Activated CD4-positive, alpha-beta T cell treated with anti-CD3 and anti-CD28 coated beads, Interleukin-2, amount 50 U/mL, for 4 hours (primary cell): ENCODE measurements at places on chromosomes 6 and 20.

DNA sequence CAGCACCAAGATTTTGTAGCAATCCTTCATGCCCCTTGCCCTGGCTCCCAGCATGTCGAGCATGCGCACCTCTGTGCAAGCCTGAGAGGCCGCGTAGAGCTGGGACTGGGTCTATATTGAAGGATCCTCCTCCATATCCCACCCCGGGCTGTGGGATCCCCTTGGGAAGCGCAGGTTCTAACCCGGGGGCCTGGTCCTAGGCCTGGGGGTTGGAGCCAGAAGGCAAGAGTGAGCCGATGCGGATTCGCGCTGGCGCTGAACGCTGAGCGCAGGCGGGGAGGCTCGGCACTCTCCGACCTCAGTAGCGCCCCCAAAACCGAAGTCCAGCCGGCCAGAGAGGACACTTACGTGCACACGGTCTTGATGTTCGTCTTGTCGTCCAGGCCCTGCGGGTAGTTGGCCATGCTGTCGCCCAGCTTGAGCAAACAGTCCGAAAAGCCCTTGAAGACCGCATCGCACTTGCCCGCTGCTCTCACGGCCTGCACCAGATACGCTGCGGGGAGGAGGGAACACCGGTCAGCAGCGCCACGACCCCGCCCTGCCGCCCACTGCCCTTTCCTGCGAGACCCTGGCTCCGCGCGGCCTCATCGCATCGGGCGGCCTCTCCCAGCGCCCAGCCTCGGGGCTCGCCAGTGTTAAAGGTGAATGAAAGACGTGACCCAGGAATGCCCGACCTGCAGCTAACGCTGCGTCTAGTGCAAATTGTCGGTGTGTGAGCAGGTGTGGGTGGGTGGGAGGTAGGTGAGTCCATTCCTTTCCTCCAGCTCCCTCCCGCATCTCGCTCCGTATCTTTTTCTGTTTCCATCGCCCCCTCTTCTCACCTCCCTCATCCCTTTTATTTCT is 4.5 kb downstream of the NRN1 start:
- DNase-seq = no peak

GRCh38 chr20:33531885-33532284 is 42.0 kb downstream of the CBFA2T2 start:
- no peak for DNase-seq

DNA sequence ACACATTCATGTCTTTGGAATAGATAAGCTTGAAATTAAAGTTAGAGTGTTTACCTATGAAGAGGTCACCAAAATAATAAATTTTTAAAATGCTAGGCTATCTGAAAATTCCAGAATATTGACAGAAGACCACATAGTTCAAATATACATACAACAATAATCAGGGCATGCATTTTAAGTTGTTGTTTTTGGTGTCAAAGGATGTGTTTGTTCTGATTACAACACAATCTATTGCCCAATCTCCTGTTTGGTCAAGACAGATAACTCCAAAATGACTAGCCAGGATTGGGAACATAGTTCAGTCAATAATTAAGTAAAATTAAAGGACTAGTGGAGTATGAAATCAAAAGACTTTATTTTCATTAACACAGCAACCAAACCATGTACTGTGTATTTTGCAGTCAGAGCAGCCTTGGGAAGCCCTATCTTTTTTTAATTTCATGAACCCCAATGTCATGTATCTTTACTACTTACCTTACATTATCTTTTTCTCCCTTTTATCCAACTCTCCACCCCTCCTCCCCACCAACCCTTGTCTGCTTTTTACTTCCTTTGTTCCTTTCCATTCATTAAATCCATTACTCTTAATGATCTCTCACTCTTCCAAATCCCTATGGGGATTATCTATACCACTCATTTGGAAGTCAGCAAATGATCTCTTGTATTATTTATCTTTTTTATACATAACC is 111.2 kb downstream of the CDK19 start:
- no peak for DNase-seq

DNA sequence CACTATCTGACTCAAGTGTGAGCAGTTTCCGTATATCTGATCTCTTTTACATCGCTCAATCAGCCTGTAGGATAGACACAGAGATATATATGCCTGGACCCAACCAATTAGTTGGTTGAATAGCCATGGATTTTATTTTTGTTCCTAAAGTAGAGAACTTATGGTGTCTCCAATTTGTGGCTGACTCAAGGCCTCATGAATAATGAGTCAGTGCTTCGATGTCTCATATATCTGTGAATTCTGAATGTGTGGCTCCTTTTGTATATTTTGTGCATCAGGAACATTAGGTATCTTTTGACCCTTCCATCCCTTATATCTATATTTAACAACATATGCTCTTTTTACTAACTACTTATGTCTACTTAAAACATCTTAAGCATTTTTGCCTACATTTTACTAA is 64.5 kb downstream of the OR2B2 start:
- no peak for DNase-seq

DNA sequence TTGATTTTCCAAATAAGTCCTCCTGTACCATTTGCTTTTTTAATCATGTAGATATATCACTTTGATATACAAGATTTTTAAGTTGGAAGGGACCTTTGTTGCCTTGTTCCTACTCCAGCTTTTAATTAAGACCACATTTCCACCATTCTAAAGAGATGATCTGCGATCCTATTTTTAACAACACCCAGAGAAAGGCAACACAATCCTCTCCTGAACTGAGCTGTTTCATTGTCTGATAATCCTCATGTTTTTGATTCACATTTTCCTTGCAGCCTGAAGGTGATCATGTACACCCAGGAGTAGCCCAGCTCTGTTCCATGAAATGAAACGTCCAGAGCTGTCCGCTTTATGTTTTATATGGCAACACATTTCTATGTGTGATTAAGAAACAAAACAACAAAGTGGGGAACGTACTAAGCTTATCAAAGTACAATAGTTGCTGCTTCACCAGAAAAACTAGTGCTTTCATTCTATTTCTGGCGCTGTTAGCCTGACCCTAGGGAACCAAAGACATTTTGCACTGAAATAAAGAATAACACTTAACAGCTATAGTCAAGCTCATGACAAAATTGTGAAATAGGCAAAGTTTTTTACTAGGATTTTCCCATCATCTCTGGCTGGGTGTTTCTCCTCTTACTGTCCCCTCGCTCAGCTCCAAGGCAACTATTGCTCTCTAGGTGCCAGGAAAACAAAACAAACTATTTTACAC is 22.6 kb upstream of the TRAF3IP2 start:
- DNase-seq = no peak

- DNase-seq = no peak
Observed at GRCh38 chr20:49663112-49663511, 50.6 kb downstream of the B4GALT5 start.

- DNase-seq = no peak
Observed at GRCh38 chr20:347317-347639, 367 bp downstream of the NRSN2 start.

GRCh38 chr20:17673084-17673483 is 9.0 kb downstream of the RRBP1 start:
- no peak for DNase-seq

GRCh38 chr20:62804627-62805154 is at the start of gene OGFR:
Gene OGFR (plus strand): TSS chr20:62804835. CDS start chr20:62804860, 25 bp downstream.
- DNase-seq = peak; percentile 68

DNA sequence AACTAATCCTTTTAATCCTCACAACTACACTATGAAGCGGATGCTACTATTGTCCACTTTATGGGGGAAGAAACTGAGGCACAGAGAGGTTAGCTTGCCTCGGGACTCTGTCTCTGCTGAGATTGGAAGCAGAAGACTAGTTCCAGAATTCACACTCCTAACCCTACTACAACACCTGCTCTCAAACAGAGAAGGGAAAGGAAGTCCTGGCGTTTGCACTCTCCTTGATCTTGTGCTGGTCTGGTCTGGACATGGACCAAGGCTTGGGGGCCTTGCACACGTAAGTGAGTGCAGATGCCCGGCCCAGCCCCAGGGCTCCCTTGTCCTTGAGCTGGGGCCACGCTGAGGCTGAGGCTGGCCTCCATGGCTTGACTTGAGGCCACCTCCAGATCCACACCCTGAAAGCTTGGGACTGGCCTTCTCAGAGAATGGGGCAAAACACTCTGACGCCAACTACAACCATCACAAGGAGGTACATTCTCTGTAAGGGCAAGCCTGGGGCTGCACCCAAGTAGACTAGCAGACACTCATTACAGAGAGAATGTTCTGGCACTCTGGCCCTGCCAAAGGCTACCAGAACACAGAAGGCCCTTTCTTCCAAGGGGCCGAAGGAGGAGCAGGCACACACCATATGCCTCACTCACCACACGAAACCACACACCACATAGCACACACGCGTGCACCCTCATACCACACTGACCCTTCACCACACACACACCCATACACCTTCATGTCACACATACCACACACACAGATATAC is 33.3 kb upstream of the EZR start:
- no peak for DNase-seq

- DNase-seq = no peak
Observed at GRCh38 chr20:432208-432607, 24.1 kb downstream of the RBCK1 start.

GRCh38 chr6:75201901-75202672 is 3.8 kb downstream of the COL12A1 start:
- no peak for DNase-seq

- DNase-seq = no peak
Observed at GRCh38 chr6:26202201-26202611, 115.0 kb downstream of the HFE start.

- no peak for DNase-seq
Observed at GRCh38 chr20:9815632-9816031, 23.2 kb downstream of the PAK5 start.

DNA sequence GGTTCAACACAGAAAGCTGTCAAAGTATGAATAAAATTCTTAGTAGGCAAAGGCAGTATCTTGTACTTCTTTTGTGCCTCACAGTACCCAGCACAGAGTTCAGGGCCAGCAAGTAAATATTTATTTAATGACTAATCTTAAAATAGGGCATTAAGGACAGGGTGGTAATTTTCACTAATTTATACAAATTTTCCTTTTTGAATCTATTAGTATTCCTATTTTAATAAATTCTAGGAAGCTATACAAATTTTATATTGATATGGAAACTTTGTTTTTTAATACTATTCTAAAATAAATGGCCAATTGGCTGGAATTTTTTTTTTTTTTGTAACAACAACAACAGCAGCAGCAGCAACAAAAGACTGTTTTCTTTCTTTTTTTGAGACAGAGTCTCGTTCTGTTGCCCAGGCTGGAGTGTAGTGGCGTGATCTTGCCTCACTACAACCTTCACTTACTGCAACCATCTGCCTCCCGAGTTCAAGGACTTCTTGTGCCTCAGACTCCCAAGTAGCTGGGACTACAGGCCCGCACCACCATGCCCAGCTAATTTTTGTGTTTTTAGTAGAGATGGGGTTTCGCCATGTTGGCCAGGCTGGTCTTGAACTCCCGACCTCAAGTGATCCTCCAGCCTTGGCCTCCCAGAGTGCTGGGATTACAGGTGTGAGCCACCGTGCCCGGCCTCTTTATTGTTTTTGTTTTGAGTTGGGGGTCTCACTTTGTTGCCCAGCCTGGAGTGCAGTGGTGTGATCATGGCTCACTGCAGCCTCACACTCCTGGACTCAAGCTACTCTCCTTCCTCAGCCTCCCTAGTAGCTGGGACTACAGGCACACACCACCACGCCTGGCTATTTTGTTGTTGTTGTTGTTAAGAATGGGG is 85.2 kb downstream of the FKBP5 start:
- no peak for DNase-seq

DNA sequence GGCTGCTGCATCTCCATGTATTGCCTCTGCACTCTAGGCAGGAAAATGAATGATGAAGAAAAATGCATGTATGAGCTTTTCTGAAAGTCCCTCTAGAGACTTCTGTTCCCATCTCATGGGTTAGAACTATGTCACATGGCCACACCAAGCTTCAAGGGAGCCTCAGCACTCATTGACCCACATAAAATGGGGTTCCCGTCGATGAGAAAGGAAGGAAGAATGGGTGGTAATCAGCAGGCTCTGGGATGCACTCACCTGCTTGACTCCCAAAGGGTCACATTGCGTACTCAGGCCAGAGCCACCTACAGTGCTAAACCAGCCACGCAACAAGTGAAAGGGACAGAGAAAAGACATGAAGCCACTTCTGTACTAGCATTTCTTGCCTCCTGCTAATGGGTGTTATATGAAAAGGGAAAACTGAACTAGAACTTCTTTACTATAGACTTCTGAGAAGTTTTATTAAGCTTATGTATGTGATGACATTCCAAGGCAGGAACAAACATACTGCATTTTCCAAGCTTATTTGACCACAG is 95.8 kb upstream of the GCM1 start:
- no peak for DNase-seq

- DNase-seq = no peak
Observed at GRCh38 chr20:33673410-33674293, 576 bp downstream of the NECAB3 start.

- DNase-seq = no peak
Observed at GRCh38 chr20:62358171-62359042, 8.7 kb downstream of the LAMA5 start.

GRCh38 chr6:99013145-99013544 is 65.4 kb upstream of the FBXL4 start:
- DNase-seq = no peak

DNA sequence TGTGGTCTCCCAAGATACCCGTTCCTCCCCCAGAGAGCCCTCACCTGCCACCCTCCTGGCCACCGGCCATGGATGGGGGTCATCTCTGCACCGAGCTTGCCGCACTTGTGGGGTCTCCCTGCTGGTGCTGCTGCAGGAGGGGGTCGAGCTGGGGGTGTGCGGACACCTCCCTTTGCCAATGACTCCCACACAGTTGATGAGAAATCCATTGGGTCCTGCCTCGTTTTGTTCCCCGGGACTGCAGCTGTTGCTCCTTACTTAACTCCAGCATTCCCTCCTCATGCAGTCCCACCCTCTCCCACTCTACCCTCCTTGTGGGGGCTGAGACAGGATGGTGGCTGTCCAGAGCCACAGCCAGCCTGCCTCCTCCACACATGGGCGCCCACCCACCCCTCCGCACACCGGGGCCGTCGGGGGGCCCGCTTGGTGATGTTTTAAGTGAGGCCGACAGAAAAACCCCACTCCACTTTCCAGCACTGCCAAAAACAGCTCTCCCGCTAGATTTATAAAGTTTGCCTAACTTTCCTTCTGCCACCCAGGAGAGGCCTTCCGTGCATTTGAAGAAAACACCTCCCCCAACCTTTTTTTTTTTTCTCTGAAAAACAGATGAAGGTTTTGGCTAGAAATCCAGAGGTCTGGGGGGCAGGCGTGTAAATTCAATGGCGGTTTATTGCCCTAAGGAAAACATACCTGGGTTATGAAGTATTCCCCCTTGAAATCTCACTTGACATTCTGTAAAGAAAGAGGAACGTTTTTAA is 53.5 kb upstream of the APCDD1L start:
- DNase-seq = no peak
